Naive thymus-derived CD8-positive, alpha-beta T cell (primary cell): ENCODE measurements at places on chromosomes 4 and X. TPM values are rescaled to one million over a fixed set of nuclear protein-coding genes. Genes with fewer than 3 reads are reported as not detected.
A peak's percentile ranks its signal among the peaks of the same experiment; 100 is the strongest.

RTL5 gene
- 0.30 TPM for total RNA-seq

SRPX gene
- total RNA-seq, result not detected

CSN1S1 gene
- total RNA-seq, result not detected

DNA sequence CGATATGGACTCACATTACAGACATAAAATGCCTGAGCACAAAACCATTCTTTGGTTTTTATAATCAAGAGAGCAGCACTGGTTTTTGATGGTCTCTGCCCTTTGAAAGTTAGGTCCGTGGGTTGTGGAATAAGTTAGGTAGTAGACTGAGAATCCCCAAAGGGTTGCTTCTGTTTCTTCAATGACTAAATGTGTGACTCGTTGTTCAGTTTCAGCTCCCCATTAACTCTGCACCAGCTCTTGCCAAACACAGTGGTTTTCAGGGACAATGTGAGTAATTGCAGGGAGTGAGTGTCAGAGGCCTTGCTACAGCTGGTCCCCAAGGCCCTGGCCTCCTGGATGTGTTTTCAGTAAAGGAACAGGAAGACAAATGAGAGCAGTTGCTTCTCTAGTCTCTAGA, 24.8 kb downstream of the SMIM20 start:
- H3K4me1 ChIP-seq, result no peaks in the 10 kb centered on the region
- H3K36me3 ChIP-seq, result no peaks in the 10 kb centered on the region
- H3K27me3 ChIP-seq, result peaks cover 42% of the 10 kb centered on the region
- DNase-seq, result no peak
- no peak overlapping the region for H3K27ac ChIP-seq

DNA sequence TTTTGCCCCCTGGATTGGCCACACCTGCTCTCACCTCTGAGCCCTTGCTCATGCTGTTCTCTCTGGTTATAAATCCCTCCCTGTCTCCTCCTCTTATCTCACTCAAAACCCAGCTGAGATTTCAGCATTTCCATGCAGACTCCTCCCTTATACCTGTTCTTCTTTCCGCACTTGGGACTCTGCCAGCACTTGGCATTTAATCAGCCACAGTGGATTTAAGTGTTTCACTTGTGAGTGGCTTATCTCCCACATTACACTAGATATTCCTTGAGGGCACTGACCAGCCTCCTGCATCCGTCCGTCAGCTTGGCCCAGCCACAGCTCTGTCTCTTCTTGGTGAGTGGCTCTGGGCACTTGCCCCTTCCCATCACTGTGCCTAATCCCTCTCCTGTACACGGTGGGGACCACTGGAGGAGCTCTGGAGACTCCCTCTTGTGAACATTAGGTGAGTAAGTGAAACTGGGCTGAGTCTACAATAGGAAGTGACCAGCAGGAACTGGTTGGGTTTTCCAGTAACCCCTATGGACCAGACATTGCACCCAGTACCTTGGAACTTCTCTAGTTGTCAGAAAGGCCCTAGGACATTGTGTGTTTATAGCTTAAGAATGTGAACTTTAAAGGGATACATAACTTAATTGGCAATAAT, 19.9 kb downstream of the FGFBP1 start:
- peaks cover 2% of the 10 kb centered on the region for H3K36me3 ChIP-seq
- peaks cover 19% of the 10 kb centered on the region for H3K27me3 ChIP-seq
- no peak overlapping the region for H3K27ac ChIP-seq
- no peak overlapping the region for H3K4me3 ChIP-seq
- H3K4me1 ChIP-seq, result peaks cover 1% of the 10 kb centered on the region
- no peak for DNase-seq

DNA sequence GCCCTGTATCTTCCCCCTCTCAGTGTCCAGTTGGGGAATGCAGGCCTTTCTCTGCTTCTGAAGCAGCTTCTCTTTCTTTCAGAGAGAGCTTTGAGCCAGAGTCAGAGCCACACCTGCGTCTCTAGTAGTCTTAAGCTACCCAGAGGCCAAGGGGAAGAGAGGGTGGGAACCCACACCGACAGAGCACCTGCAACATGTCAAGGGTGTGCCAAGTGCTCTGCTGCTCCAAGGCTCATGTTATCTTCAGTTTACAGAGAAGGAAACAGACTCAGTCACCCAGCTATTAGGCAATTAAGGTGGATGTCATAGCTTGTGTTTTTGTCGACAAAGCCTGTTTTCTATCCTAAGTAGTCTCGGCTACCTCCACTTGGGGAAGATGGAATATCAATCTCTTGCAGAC, 22.7 kb upstream of the RNF212 start:
- H3K4me3 ChIP-seq, result peak overlapping the region; percentile 64
- no peaks in the 10 kb centered on the region for H3K36me3 ChIP-seq
- H3K4me1 ChIP-seq, result peaks cover 22% of the 10 kb centered on the region
- no peaks in the 10 kb centered on the region for H3K27me3 ChIP-seq

GRCh38 chr4:101339332-101339731, 8.0 kb downstream of the PPP3CA start:
- H3K4me1 ChIP-seq, result peaks cover 19% of the 10 kb centered on the region
- DNase-seq, result no peak
- no peaks in the 10 kb centered on the region for H3K27me3 ChIP-seq

DNA sequence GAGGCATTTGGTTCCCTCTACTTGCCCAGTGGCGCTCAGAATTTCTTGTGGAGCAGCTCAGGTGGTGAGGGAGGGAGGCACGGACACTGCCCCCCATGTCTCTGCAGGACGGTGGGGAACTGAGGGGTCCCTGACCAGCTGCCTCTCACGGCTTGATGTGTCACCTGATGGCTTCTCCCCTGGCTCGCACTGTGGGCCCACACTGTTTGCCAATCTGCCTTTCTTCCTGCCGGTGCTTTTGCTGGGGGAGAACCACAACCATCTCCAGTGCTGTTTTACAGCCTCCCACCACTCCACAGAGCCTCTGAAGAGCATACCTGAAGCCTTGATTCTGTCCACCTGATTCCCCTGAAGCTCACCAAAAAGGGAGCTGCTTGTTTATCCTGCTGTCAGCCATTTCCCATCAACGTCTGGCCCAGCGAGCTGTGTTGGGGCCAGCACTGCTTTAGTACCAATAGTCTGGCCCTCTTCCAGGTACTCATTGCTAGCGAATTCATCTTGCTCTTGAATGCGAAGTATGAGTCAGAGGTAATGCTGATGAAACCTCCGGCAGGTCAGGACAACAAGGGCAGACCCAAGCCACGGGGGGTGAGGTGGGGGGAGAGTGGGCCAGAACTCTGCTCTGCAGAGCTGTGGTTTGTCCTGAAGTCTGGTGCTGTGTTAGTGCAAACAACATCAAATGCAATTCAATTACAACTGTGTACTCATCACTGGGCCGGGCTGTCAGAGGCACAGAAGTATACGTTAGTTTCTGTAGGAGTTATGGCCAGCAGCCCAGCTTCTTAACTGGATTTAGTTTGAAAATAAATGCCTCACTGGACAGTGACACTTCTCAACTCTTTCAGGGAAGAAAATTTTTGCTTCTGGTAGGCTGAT, 208.3 kb upstream of the JADE1 start:
- H3K4me3 ChIP-seq, result no peak overlapping the region
- peaks cover 4% of the 10 kb centered on the region for H3K36me3 ChIP-seq
- H3K27me3 ChIP-seq, result peaks cover 29% of the 10 kb centered on the region
- no peaks in the 10 kb centered on the region for H3K4me1 ChIP-seq
